ENCODE measurements at places on chromosomes 12 and 14.

DNA sequence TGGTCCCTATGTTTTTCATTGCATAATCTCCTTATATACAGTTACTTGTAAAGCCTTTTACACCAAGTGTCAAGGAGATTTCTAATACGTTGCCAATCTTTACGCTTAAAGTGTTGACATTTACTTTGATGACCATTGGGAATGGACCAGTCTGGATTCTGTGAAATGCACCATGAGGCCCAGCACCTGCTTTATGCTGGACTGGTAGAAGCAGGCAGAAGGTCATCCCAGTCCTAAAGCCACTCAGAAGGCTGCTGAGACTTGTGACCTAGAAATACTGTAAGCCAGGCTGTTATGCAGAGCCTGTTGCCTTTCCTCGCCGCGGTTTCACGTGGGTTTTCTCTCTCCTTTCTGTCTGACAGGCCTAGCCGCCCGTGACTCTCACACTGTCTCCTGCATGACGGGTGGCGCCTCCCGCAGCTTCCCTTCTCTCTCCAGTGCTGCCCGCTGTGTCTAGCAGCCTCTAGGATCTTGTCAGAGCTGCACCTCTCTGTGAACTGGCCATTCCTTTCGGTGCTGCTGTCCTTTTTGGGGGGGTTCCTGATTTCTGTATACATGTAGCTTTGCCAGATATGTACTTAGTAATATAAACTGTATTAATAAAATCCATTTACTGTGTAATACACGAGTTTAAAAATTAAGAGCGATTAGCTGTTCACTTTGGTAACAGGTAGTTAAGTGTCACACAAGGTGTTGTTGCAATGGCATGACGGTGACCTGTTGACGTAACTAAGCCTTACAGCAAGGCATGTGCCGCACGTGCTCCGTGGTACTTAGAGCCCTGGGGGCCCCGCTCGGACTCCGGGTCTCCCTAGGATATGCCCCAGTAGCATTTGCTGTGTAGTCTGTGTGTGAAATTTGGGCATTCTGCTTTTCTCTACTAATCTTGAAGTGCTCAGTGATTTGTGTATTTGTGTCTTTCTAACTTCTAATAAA, 29.7 kb downstream of the XRCC3 start:
- no peak for DNase-seq

DNA sequence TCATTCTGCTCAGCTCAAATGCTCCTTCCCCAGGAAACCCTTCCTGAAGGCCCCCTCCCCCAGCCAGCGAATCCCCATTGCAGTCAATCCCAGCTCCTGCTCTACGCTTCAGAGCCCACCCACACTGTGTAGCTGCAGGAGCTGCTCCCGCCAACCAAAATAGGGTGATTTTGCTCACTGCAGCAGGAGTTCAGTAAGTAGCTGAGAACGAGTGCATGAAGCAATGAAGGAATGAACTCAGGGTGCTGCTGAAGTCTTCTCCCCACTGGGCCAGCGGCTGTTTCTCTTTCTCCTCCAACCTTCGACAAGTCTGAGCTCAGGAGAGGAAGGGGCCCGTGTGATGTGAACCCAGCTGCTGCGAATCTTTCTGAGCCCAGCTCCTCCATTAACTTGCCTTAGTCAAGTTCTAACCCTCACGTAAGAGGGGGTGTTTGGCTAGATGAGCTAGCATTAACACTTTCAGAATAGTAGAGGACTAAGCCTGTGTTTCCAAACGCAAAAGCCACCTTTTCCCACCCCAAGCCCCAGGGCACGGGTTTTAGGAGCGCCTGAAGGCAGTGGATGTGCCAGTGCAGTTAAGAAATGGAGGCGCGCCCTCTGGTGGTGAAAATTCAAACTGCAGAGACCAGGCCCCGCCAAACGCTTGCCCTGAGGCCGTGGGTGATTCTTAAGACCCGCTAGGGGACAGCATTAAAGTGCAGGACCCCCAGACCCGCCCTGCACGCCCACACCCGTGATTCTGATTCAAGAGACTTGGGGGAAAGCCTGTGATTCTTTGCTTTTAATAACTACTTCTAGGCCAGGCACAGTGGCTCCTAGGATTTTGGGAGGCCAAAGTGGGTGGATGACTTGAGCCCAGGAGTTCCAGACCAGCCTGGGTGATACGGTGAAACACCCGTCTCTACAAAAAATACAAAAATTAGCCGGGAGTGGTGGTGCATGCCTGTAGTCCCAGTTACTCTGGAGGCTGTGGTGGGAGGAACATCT, 11.9 kb upstream of the SERPINA4 start:
- DNase-seq = peak; percentile 36

GRCh38 chr14:96926001-96926400, 128.8 kb downstream of the VRK1 start:
- DNase-seq = no peak

- no peak for DNase-seq
Observed at GRCh38 chr12:131761638-131762037, 50.7 kb downstream of the SFSWAP start.

DNA sequence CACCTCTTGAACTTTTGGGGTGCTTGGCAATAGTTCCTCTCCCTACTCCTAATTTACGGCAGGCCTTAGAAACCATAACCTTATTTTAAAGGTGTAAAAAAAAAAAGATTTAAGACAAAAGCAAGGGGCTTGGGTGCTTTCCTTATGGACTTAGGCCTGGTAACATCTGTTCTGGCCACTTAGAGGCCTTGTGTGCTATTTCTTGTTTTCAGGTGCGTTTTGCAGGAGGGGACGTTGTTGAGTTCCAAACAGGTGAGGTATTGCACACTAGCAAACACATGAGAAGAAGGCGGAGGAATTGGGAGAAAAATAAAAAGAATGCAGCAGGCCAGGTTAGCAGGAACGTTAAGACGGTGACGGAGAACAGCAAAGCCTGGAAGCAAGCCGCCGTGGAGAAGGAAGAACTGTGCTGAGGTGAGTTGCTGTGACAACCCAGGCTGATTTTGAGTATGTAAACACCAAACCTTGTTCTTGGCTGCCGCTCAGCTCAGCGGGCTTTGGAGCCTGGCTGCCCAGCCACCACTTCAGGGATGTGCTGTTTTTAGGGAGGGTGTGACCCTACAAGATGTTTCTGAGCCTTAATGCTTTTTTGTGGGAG, 17.3 kb downstream of the EMG1 start:
- peak; percentile 13 for DNase-seq

DNA sequence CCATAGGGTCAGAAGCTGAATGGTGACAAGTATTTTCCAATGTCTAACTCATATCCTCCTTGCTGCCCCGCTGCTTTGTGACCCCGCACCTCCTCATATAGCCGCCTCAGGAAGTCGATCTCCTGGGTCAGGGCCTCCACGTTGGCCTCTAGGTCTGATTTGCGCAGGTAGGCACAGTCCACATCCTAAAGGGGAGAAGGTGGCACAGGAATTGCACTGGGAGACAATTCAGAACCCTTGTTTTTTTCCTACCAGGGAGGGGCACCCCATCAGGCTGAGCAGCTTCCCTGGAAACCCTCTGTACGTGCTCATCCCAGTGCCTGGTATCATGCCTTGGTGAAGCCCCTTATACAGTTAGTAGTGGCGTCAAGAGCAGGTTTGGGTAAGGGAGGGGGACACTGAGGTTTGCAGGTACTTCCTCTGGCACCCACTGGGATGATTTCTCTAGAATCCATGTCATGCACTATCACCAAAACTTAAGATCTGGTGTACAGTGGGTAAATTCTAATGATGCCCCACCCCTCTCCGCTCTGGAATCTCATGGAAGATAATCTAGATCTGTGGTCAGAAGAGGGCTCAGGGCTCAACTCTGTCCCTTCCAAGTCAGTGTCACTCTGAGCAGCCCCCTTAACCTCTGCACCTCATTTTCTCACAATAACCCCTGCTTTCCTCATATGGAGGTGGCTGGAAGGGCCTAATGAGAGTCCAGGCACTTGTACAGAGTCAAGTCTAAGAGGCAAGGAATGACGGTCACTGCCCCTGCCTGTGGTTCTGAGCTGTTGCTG, 20.1 kb upstream of the KRT86 start:
- DNase-seq = no peak

DNA sequence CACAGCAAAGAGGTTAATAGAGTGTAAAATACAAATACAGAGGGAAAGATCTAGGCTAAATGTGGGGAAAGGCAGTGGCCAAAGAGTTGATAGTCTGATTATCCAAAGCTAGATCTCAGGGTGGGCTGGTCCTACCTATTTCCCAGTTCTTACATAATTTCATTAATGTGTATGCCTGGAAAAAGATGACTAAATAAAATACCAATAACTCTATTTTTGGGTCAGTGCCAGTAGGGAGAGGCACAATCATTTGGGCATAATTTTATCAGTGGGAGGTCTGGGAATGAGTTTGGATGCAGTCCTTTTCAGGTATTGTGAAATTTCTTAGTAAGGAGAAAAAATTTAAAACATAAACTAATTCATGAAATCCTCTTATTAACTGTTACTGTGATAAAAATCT, 30.6 kb upstream of the CLEC14A start:
- DNase-seq = no peak

- DNase-seq = no peak
Observed at GRCh38 chr12:49339464-49339861, 2.5 kb upstream of the C1QL4 start.

DNA sequence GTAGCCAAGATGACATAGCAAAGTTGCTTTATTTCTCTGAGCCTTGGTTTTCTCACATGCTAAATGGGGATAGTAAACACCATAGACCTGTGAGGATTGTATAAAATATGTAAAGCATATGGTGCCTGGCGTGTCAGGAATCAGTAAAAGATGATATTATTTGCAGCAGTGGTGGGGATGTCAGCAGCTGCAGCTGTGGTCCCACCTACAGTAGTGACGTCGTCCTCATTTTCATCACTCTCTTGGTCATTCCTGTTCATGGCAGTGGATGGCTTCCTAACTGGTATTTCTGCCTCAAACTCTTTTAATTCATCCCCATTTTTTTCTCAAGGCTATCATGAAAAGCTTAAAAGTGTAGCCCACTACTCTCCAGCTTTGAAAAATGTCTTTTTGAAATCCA, 12.1 kb downstream of the BMAL2 start:
- no peak for DNase-seq

- no peak for DNase-seq
Observed at GRCh38 chr12:61369241-61369910, 890.8 kb upstream of the USP15 start.

GRCh38 chr14:72432748-72433147, 461.2 kb downstream of the DPF3 start:
- DNase-seq = no peak

- DNase-seq = no peak
Observed at GRCh38 chr14:42095155-42095554, 488.5 kb downstream of the LRFN5 start.

- DNase-seq = no peak
Observed at GRCh38 chr12:49824895-49825294, 3.3 kb downstream of the NCKAP5L start.

DNA sequence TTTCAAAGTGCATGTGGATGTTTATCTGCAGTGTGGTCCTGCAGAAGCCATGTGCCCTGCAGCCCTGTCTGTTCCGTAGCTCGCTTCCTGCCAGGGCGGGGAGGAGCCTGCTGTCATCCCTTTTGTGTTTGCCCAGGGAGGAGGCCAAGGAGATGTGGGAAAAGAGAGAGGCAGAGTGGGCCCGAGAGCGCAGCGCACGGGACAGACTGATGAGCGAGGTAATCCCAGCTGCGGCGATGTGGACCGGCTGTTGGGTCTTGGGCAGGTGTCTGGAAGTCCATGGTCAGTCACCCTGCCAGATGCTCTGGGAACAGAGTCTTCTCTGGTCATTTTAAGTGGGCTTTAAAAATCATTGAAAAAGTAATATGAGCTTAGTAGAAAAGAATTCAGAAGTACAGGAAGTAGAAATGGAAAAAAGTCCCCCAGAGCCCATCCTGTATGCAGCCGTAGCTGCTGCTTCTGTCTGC, 12.8 kb downstream of the TCHP start:
- DNase-seq = no peak

- no peak for DNase-seq
Observed at GRCh38 chr12:114166362-114166761, 200.2 kb upstream of the RBM19 start.

DNA sequence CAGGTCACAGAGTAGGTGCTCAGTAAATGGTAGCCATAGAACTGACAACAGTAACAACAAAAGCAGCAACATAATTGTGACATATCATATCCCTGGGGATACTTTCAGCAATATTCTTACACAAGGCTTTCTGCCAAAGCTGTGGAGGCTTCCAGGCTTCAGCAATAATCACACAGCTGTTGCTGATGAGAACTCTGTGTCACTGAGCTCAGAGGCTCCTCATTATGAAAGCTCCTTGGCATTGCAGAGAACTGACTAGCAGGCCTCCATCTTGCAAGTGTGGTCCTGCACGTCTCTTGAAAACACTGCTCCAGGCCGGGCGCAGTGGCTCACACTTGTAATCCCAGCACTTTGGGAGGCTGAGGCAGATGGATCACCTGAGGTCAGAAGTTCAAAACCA, 97.3 kb upstream of the BTG1 start:
- DNase-seq = no peak

DNA sequence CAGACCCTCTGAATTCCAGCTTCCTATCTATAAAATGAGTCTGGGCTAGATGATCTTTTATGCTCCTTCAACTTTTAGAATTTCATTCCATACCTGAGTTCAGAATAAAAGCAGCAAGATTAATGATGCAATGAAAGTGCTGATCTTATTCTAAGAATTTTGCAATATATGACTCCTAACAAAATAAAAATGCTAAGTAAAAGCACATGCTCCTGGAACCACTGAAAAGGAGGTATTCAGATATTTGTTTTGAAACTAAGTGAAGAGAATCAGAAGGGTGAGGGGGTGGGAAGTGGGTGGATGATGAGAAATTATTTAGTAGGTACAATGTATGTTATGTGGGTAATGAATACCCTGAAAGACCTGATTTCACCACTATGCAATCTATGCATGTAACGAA, 216.6 kb downstream of the PTPRO start:
- no peak for DNase-seq

DNA sequence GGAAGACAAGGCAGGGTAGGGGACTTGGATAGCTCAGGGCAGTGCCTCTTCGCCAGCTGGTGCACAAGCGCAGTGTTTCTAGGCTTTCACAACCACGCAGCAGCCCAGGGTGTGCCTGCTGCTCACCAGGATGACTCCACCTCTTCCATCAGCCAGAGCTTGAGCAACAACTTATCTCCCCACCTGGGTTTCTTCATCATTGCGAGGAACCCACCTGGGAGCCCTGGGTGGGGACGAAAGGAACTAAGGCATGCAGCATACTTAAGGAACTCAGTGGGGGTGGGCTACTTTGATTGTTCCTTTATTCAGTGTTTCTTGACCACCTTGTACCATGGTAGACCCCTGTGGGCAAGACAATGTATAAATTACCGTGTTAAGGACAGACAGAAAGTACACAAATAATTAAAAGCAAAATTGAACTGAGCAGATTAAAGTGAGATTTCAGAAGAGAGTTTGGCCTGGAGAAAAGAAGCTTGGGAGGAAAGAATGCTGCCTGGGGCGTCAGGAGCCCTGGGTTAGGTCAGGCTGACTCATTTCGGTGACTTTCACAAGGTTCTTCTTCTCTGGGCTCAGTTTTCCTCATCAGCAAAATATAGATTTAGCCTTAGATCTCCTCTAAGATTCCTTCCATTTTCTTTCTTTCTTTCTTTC, 22.9 kb downstream of the KRT18 start:
- no peak for DNase-seq

- DNase-seq = no peak
Observed at GRCh38 chr12:113967368-113967767, 1.2 kb upstream of the RBM19 start.

GRCh38 chr12:632102-632696, 31.0 kb downstream of the NINJ2 start:
- DNase-seq = no peak

GRCh38 chr12:75507086-75507485, 4.3 kb downstream of the KRR1 start:
- DNase-seq = no peak
